AG04450 (cell line): ENCODE measurements at places on chromosomes 6 and 20.

- no peak for DNase-seq
These were observed 532.1 kb upstream of the CHD6 start for GRCh38 chr20:42150230-42150629.

DNA sequence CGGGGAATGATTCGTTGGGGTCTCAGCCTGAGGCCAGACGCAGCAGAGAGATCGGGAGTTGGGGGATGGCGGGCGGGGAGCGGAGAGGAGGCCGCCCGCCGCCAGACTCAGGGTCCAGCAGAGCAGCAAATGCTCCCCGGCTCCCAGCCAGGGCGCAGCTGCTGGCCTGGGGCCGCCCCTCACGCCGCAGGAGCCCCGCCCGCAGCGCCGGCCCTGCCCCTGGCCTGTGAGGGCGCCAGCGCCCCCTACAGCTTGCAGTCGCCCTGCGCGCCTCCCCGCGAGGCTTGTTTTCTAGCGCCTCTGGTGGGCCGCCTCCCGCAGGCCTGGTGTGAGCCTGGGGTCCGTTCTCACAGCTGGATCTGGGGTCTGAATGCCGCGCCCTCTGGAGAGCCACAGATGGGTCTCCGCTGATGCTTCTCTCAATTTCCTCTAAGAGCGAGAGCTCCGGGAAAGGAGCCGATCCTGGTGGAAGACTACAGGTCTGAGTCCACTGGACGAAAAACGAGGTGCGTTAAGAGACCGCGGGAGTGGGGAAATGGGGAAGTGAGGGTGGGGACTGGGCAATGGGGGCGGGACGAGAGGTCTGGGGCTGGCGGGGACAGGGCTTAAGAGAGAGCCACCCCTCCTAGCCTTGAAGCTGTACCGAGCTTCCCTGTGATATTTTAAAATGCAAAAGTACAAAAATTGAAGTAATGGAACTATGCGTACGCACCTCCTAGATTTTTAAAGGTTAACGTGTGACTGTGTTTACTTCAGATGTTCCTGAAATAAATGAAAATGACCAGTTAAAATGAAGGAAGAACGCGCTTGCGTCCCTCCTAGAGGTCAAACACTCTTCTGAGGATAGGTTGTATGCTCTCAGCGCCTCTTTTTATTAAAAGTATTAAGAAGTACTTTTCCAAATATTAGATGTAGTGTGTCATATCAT lies 30.1 kb downstream of the TRIM38 start:
- peak; percentile 81 for DNase-seq

GRCh38 chr20:59737816-59738215 lies 133.5 kb downstream of the PHACTR3 start:
- no peak for DNase-seq

- no peak for DNase-seq
These were observed 52.9 kb upstream of the PLCB4 start for GRCh38 chr20:9015984-9016324.

- no peak for DNase-seq
These were observed 325.6 kb upstream of the RUNX2 start for GRCh38 chr6:45002390-45003105.

GRCh38 chr6:33243476-33243875 lies 28.2 kb downstream of the VPS52 start:
- DNase-seq: no peak

- no peak for DNase-seq
These were observed 12.7 kb downstream of the EXOC2 start for GRCh38 chr6:680251-680650.

DNA sequence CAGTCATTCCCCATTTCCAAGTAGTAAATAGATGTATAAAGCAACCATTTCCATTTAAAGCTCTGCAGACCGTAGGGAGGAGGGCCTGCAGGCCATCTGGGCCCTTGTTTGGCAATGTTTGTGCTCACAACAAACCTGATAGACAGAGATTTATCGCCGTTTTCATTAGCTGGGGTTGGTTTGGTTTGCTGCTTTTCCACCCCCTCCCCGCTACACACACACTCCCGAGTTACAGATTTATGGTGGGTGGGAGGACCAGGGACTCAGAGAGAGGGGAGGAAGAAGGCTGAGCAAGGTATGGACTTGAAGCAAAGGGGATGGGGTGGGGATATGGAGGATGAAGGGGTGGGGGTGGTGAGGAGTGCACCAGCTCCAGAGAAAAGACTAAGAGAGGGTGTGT lies 36.6 kb upstream of the FOXP4 start:
- no peak for DNase-seq

GRCh38 chr20:19932170-19932667 lies 84.9 kb upstream of the NAA20 start:
- DNase-seq: peak; percentile 75

- DNase-seq: no peak
These were observed 87.8 kb downstream of the PHACTR3 start for GRCh38 chr20:59692139-59692538.

- DNase-seq: no peak
These were observed 502.1 kb upstream of the CDH4 start for GRCh38 chr20:60749804-60750602.

GRCh38 chr6:50236164-50236563 lies 186.4 kb upstream of the DEFB112 start:
- DNase-seq: no peak

DNA sequence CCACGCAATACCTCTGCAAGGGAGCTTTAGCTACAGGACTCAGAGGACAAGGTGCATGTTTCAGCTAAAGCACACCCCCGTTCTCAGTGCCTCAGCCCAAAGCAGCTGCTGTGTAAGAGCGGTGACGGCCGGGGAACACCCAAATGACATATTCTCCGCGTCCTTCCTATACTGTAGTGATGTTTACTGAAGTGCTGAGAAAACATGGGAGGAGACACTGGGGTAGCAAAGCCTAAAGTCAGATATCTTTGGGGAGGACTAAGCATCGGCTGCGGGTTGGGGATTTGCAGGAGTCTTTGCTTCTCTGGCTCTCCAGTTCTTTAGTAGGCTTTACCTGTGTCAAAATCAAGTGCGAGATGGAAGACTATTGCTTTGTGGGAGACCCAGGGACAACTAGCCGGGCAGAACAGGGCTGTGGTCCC lies 1.7 kb downstream of the SLC22A23 start:
- DNase-seq: no peak

DNA sequence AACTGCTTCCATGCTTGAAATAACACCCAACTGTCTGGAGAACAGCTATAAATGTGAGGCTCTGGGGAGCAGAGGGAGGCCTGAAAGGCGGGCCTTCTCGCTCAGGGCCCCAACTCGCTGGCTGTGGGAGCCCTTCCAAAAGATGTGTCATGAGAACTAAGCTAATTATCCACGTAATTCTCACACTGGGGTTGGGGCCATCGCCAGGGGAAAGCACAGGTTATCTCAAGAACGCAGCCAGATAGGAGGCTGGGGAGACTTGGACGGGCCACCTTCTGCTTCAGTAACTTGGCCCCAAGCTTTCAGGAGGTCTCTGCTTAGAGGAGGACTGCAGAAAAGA lies 1.6 kb downstream of the PXDC1 start:
- DNase-seq: no peak

GRCh38 chr6:45741437-45742171 lies 274.1 kb downstream of the CLIC5 start:
- peak; percentile 44 for DNase-seq

GRCh38 chr6:20116792-20117191 lies 95.5 kb downstream of the MBOAT1 start:
- no peak for DNase-seq

GRCh38 chr20:41533537-41534136 lies 84.5 kb downstream of the CHD6 start:
- DNase-seq: no peak

DNA sequence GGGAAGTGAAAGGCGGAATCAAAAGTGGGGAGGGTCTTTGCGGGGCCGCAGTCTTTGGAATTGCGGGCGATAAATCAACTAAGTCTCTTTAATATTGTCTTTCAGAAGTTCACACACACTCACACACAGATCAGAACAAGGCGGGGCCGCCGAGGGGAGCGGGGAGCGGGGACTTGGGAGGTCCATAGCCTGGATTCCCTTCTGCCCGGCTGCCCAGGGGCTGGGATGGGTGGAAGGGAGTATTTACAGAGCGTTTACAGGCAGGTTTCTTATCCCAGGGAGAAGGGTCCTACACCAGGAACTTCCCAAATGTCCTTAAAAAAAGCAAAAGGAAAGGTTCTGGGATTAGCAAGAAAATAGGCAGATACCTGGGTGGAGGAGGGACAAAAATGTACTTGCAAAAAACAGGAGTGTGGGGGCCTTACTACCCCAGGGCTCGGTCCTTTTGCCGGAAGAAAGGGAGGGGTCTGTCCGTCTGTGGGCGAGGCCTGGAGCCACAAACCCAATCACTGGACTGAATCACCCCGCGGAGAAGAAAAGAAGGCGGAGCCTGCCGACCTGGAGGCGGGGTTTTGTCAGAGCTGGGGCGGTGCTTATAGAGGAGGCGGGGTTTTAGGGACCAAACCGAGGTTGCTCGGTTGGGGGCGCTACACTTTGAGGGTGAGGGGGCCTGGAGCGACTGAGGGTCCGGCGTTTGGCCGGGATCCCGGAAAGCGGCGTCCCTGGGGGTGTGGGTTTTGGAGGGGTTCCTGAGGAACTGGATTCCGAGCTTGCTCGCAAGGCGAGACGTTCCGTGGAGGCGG lies 3.2 kb downstream of the PRRT1 start:
- DNase-seq: no peak

DNA sequence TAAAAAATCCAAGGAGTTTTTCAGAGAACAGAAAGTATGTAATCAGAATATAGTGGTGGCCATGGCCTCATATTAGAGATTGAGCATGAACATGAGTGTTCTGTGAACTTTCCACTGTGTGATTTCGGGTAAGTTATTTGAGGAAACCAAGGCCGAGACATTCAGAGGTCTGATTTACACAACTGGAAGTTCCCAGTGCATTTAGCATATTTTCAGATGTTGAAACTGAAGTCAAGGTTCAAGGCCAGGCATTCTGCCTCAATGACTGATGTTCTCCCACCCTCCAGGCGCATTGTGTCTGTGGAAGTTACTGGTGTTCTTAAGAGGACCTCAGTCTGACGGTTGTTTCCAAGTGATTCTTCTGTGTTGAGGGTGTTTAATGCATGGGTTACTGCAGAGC lies 26.2 kb downstream of the RNF144B start:
- DNase-seq: no peak

- DNase-seq: no peak
These were observed 2.6 kb upstream of the GID8 start for GRCh38 chr20:62935204-62935967.

DNA sequence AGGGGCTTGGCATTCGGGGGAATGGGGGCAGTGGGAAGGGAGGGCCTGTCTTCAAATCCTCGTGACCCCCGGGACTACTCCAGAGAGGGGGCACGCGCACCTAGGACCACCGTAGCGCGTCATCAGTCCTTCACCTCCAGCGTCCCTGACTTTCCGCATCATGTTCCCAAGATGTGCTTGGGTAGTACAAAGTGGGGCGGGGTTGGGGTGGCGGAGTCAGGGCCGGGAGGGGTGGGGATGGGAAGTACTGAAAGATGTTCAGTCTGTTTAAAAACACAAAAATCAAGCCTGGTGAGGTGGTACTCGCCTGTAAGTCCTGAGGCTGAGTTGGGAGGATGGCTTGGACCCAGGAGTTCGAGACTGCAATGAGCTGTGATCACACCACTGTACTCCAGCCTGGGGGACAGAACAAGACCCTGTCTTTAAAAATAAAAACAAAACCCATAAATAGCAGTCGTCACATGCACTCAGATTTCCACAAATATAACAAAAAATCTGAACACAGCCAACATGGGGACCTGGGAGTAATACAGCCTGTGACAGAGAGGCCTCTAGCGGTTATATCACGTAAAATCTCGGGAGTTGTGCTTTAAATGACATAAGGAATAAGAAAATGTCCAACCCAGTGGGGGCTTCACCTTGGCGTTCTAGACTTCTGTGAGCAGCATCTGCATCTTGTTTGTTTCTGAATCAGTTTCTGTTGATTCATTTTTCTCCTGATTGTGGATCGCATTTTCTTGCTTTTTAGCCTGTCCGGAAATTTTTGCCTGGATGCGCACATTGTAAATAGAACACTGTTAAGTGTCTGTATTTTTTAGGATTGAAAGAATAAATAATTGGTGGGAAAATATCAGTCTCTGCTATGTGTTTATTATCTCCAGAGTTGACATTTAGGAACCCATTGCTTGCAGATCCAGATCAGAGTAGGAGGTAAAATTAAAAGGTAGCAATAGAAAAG lies 698 bp upstream of the LRP11 start:
- no peak for DNase-seq

- DNase-seq: no peak
These were observed 494.1 kb downstream of the HACE1 start for GRCh38 chr6:104365451-104366234.

GRCh38 chr6:121691126-121691551 lies 255.7 kb downstream of the GJA1 start:
- no peak for DNase-seq

DNA sequence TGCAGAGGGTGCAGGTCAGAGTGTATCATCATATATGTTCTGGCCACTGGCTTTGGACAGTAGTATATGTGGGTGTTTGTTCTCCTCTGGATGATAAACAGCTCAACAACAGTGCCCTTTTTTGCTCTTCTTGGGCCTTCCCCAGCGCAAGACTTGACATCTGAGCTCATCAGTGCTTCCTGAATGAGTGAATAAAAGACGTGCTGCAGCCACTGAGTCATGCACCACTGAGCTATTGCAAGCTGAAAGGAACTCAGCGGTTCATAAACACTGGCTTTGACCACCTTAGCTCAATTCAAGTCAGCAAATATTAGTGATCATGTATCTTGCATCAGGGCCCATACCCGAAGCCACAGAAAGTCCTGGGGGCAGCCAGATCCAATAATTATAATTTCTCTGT lies 105.3 kb upstream of the KCNG1 start:
- peak; percentile 77 for DNase-seq

GRCh38 chr6:127058027-127058426 lies 60.4 kb upstream of the RSPO3 start:
- DNase-seq: no peak

- DNase-seq: no peak
These were observed 93.7 kb downstream of the NDUFAF5 start for GRCh38 chr20:13878566-13878965.

DNA sequence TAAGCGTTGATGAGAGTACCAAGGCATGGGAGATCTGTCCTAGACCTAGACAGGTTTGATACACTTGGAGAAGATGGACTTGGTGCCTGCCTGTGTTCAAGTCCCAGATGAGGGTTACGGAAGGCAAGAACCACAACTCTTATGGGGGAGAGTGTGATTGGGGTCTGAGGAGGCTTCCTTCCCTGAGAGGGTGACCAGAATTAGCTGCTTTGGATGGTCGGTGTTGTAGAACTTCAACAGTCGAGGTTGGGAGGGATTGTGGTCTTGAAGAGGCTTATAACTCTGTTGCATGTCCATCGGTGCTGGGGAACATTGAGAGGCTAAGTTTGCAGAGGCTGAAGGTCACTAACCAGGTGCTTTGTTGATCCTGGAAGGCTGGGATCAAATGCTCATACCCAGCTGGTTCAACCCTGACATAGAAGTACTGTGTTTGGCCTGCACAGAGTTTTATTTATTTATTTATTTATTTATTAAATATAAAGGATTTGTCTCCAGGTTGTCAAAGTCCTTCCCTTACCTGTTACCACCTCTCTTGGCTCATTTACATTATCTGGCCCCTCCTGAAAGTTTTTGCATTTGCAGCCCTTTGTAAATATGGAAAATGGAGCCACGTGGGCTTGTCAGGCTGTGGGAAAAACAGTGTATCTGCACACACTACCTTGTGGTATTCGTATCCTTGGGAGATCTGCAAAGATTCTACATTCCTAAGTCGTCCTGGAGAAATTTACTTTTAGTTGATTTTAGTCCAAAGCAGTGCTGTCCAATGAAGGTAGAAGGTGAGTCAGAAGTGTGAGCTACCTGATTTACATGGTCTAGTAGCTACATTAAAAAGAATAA lies 15.8 kb upstream of the EFCAB8 start:
- DNase-seq: no peak

GRCh38 chr6:109606359-109606758 lies 84.6 kb downstream of the AK9 start:
- DNase-seq: no peak

GRCh38 chr6:93124006-93124632 lies 295.2 kb downstream of the EPHA7 start:
- DNase-seq: no peak
